SK-N-MC (cell line): ENCODE measurements at places on chromosomes 16 and 17.

DNA sequence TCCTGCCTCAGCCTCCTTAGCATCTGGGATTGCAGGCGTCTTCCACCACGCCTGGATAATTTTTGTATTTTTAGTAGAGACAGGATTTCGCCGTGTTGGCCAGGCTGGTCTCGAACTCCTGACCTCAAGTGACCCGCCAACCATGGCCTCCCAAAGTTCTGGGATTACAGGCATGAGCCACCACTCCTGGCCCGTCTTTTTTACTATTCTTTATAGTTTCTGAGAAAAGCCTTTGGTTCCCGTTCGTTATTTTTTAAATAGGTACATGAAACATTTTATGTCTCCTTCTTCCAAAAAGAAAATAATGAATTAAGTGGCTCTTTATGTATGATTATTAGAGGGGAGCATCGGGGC is 570 bp upstream of the BCO1 start:
- no peak for DNase-seq

GRCh38 chr17:49776551-49777300 is 11.8 kb upstream of the KAT7 start:
- DNase-seq = no peak

- DNase-seq = no peak
These were observed 53.6 kb upstream of the ICAM2 start for GRCh38 chr17:64073771-64074703.

DNA sequence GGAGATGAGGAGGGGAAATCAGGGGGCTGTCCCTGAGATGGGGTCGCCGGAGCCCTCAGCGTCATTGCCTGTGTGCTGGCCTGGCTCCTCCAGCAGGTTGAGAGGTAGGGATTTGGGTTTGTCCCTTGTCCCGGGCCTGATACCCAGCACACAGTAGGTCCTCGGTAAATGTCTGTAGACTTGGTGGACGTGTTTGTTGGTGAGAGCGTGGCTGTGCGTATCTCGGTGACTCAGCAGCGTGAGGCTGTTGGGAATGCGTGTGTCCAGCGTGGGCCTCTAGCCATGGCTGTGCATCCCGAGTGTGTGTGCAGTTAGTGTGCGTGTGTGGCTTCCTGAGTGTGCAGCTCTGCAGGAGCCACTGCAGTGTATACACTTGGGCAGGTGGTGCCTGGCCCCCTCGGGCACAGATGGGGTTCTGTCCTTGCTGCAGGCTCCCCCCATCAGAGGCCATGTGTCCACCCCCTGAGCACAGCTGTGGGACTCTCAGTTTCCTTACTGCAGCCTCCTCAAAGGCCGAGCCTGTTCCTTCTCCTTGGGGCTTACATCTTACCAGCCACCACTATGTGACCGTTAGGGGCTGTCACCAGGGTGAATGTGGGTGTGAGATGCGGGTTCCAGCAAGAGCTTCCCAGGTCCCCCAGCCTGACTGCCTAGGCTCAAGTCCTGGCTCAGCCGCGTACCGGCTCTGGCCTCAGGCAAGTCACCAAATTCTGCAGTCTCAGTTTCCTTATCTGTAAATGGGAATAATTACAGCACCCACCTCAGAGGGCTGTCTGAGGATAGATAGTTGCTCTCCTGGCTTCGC is 5.7 kb downstream of the NECAB2 start:
- DNase-seq = no peak

DNA sequence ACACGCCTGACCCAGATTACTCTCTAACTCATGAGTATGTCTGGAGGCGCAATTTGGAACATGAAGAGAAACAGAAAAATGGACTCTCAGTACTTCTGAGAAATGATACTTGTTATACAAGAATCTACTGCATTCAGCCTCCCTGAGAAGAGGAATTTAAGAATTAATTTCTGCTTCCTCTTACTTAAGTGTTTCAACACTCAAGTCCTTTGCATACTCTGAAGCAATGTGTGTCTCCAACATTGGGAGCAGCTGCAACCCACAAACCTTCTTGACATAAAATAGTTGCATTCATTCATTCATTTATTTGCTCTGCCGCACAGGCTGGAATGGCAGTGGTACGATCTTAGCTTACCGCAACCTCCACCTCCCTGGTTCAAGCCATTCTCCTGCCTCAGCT is 199.8 kb downstream of the NPIPA7 start:
- no peak for DNase-seq

DNA sequence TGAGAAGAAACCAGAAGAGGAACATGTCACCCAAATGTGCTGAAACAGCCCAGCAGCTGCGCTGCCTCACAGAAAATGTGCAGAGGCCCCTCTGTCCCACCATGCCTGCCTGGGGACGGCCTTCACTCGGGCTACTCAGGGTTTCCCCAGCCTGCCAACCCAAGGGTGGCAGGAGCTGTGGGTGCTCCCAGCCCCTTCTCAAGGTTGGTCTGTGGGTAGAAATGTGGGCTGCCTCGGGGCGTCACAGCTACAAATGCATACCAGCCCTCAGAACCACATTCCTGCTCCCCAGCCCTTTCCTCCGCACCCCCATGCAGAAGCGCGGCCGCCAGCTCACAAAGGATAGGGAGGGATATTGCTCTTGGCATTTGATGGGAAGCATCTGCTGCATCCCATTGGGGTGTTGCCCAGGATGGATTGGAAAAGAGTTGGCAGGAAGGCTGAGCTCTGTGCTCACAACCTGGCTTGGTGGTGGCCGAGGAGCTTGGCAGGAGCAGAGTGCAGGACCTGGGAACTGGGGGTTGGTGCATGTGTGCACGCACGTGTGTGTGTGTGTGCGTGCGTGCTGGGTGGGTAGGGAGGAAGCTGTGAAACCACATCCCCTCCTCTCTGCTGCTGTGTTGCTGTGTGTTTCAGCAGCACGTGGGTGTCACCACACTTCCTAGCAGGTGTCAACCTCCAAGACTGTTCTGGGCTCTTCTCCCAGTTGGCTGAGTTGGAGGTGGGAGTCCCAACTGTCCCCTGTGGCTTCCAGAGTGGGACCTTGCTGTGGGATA is 304.4 kb downstream of the SEC14L1 start:
- DNase-seq = no peak

- peak; percentile 28 for DNase-seq
These were observed 1.2 kb downstream of the GPR142 start for GRCh38 chr17:74368341-74369081.

- peak; percentile 56 for DNase-seq
These were observed 17.6 kb downstream of the HIGD1B start for GRCh38 chr17:44865231-44865660.

DNA sequence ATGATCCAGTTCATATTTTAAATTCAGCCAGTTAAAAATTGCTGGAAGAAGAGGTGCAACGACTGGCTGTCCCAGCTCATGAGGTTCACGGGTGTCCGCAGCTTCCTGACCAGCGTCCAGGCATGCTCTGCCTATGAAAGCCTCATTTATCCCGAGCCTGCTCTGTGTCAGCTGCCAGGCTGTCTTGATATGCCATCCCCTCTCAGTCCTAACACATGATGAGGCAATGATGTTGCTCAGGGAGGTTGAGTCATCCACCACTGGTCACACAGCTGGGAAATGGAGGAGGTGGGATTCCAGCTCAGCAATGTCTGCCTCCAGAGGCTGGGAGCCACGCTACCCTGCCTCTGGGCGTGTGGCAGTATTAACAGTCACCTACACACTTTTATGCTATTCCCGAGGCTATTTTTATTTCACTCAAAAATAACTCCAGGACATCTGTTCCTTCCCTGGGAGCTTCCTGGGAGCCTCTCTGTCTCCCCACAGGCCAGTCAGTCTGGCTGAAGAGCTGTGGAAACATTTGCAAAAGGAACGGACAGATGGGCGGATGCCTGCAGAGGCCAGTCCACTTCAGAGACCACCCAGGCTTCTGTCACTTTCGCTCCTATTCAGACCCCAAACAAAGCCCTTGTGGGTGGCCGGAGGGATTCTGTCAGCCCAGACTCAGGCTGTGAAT is 22.5 kb downstream of the RAB11FIP4 start:
- no peak for DNase-seq

GRCh38 chr17:82386881-82387704 is 15.5 kb downstream of the UTS2R start:
- no peak for DNase-seq

DNA sequence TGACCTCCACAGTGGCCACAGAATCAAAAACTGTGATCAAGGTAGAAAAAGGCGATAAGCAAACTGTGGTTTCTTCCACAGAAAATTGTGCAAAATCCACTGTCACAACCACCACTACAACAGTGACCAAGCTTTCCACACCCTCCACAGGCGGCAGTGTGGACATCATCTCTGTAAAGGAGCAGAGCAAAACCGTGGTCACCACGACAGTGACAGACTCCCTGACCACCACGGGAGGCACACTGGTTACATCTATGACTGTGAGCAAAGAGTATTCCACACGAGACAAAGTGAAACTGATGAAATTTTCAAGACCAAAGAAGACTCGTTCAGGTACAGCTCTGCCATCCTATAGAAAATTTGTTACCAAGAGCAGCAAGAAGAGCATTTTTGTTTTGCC is 83.6 kb downstream of the C17orf58 start:
- no peak for DNase-seq

DNA sequence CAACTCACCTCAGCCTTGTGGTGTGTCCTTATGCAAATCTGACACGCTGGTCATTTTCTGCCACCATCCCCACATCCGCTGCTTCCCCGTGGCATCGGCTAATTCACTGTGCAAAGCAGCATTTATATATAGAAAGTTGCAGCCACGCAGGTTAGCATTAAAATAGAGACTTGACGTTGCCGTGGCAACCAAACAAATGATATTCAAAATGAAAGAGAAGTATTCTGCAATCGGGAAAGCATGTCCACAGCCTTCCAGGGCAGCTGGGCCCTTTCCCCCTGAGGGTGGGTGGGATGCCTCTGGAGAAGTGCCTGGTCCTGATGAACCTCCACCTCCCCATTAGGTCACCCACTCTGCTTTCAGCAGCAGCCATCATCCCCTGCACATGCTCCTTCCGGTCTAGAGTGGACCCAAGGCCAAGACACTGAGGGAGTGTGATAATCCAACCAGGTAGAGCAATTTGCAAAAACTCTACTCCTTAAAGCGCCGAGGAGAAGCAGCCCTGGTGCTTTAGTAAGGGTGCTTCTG is 138.7 kb downstream of the GAS7 start:
- DNase-seq = no peak

- DNase-seq = no peak
These were observed 90.2 kb downstream of the RTN4RL1 start for GRCh38 chr17:1934901-1935300.

DNA sequence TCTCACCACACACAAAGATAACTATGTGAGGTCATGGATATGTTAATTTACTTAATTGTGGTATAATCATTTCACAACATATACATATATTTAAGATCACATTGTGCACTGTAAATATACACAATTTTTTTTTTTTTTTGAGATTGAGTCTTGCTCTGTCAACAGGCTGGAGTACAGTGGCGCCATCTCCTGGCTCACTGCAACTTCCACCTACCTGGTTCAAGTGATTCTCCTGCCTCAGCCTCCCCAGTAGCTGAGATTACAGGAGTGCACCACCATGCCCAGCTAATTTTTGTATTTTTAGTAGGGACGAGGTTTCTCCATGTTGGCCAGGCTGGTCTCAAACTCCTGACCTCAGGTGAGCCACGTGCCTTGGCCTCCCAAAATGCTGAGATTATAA is 11.5 kb upstream of the PRSS54 start:
- DNase-seq = no peak

DNA sequence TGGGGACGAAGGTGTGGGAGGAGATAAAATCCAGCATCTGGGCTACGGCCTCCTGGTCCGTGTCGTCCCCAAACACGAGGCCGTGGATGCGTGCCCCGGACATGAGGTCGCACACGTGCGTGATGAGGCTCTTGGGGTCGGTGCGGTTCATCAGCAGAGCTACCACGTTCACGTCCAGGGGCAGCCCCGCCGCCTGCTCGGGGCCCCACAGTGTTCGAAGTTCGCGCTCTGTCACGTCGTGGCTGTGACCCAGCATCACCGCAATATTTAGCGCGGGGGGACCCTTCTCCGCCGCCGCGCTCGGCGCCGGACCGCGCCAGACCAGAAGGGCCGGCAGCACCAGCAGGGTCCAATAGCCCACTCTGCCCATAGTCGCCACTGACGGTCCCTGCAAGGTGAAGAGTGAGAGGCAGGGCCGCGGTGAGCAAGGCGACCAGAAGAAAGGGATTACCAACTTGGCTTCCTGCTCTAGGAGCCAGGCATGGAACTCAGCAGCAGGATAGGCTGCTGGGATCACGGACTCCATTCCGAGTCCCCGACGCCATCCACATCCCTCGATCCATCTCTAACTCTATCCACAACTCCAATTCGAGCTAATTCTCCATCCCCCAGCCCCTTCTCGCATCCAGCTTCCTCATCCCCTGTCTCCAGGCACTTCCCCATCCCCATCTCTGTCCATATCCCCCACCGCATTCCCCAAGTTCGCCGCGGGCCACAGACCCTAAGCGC is 2.0 kb downstream of the GRIN2A start:
- DNase-seq = no peak

DNA sequence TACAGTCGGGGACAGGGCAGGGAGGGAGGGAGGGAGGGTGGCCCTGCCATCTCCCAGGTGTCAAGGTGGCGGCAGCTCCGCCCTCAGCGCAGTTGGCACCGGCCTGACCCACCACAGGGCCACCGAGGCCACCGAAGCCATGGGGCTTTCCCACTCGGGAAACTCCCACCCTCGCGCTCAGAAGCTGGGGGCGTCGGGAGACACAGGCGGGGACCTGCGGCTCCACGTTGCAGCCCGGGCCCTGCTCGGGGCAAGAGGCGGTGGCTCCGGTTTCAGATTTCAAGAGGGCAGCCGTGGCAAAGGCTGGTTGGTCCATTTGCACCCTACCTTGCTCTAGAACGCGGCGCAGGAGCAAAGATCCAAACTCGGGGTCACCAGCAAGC is 544 bp downstream of the CYB561 start:
- no peak for DNase-seq

- no peak for DNase-seq
These were observed 12.8 kb downstream of the G6PC3 start for GRCh38 chr17:44083250-44083849.

- no peak for DNase-seq
These were observed 9.9 kb upstream of the TEX2 start for GRCh38 chr17:64273006-64273405.

DNA sequence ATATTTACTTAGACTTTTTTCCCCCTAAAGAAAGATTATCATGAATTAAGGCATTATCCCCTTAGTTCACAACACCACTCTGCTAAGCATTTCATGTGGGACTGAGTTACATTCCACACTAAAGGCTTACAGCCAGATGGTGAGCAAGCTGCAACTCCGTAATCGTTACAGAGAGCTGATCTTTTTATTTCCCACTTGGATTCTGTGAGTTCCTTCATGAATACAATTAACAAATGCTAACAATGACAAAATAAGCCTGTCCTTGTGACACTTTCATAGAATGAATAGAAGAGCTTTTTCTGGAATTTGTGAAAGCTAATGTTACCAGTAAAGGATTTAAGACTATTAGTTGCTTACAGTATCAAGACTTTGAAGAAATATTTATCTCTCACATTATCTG is 8.7 kb downstream of the OGFOD1 start:
- no peak for DNase-seq
